NCI-H1105 (cell line): ENCODE measurements at places on chromosomes 1 and 21.
A peak's percentile ranks its signal among the peaks of the same experiment; 100 is the strongest.

DNA sequence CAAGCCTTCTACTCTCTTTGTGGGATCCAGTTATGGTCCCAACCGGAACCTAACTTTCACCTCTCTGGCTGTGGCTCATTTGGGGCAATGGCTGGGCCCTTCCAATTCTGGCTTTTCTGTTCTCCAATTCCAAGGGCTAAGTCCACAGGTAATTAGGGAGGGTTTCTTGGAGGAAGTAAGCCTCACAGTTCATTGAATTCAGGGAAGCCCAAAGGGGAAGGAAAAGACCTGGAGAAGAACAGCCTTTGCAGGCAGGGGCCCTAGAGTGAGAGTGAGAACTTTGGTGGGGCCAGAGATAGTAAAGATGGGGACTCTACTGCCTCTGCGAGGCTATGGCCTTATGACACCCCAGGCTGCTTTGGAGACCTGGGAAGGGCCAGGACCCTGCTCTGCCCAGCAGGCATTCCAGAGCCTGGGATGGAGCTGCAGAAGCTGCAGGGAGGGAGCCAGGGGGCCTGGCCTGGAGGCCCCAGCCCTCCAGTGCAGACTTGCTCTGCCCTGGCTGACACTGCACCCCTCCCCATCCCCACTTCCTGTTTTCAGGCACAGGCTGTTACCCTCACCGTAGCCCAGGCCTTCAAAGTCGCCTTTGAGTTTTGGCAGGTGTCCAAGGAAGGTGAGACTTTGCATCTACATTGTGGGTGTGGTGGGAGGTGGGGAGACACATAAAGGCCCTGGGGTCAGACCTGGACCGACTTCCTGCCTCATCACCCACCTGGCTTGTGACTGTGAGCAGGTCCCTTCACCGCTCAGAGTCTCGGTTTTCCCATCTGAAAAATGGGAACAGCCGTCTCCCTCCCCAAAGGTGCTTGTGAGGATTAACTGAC is 18.9 kb downstream of the LDLRAP1 start:
- no peak for DNase-seq

DNA sequence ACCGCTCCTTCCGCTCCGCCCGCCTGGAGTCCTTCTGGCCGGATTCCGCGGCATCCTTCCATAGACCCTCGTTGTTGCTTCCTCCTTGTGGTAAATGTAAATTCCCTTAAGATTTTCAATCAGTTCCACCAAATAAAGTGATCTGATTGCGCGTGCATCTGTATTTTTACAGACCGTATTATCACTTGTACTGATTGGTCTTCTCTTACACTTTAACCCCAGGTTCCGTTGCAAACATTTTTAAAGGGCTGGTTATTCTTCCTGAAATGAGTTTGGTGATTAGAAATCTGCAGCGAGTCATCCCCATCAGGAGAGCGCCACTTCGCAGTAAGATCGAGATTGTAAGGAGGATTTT is 483 bp downstream of the YBEY start:
- no peak for DNase-seq

- peak; percentile 18 for DNase-seq
These were observed 67.4 kb downstream of the ARHGEF10L start for GRCh38 chr1:17606826-17607440.

- DNase-seq = no peak
These were observed 7.5 kb downstream of the TAF1A start for GRCh38 chr1:222582099-222582774.

DNA sequence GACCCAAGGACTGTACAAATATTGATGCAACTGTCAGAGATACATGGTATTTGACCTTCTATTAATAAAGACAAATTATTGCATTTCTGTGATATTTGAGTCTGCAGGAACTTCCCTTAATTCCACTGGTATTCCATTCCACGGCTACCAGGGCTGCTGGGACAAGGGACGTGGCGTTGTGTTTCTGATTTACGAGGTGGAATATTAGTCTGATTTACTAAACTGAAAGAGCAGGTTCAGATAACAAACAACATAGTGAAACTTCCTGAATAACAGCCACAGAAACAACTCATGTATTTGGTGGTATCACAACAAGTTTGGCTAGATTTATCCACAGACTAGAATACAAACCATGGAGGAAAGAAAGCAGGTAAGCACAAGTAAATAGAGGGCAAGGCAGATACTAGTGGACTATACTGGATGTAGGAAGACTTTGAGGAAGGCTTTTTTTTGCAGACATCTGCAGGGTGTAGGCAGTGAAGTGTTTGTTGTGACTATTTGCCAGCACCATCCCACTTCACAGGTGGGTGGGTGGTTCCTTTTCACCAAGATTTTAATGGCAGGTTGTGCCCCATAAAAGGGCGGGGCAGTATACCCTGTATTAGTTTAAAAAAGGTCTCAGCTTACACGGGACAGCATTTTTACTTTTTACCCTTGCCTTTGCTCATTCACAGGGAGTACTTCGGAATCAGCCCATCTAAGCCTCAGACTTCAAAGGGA is 100.4 kb downstream of the FGGY start:
- DNase-seq = no peak

DNA sequence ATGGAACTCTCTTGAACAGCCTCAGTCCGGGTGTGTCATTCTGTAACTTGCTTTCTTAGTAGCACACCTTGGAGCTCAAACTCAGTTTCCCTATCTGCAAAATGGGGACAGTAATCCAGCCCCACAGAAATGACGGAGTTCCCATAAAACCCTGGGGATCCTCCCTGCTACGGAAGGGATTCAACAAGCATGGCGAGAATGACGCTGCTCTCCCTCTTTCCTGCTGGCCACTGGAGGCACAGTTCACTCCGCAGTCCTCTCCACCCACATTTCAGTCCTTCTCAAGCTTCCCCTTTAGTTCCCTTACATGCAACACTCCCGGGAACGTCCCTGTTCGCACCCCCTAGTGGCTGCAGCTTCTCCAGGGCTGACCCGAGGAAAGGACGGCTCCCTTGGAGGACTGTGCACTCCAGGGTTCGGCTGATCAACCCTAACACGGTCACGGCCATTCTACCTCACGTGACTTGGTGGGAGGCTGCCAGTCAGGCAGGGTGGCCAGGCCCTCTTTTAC is 20.6 kb downstream of the RUNX3 start:
- no peak for DNase-seq

DNA sequence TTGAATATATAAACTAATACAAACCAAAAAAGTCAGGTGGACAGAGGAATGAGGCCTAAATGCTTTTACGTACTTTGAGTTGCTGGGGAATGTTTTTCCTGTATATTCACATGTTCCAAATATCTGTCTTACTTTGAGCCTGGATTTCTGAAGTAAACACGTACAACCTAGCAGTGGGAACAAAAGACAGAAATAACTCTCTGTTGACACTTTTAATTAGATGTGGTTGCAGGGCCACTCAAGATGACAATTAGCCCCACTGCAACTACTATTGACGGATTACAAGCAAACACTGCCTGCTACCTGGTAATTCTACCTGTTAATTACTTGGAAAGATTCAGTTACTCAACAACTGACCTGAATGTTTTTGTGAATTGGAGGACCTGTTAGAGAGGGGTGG is 196.9 kb downstream of the TTLL7 start:
- peak; percentile 84 for DNase-seq

DNA sequence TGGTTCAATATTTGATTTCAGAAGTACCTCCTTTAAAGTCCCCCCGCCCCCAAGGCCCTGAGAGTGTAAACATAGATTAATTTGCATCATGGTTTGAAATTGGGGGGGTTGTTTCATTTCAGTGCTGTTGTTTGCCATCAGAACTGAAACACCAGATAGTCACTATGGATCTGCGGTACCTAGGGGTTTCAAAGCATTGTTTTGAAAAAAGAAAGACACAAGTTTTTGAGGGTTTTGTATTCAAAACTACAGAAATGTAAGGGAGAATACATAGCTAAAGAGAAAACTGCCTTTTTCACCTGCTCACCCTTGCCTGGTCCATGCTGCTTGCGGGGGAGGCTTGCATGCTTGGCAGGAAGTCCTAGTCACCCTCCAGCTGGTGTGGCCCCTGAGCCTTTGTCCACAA is 59.3 kb downstream of the ACP6 start:
- DNase-seq = no peak

GRCh38 chr1:185427264-185427663 is 110.2 kb upstream of the IVNS1ABP start:
- DNase-seq = no peak

DNA sequence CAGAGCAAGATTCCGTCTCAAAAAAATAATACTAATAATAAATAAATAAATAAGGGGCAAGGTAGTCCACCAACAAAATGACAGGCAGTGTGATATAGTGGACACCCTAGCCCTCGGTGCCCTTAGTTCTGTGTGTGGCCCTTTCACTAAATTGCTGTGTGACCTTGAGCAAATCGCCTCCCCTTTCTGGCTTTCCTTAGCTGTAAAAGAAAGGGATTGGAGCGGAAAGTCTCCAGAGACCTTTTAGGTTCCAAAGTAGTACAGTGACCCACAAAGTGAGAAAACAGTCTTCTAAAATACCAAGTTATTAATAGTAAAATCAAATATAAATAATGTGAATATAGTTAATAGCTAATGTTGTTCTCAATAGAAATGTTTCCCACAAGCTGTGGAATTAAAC is 7.6 kb downstream of the LMNA start:
- DNase-seq = no peak

- no peak for DNase-seq
These were observed 18.4 kb downstream of the CCT3 start for GRCh38 chr1:156319664-156320063.

DNA sequence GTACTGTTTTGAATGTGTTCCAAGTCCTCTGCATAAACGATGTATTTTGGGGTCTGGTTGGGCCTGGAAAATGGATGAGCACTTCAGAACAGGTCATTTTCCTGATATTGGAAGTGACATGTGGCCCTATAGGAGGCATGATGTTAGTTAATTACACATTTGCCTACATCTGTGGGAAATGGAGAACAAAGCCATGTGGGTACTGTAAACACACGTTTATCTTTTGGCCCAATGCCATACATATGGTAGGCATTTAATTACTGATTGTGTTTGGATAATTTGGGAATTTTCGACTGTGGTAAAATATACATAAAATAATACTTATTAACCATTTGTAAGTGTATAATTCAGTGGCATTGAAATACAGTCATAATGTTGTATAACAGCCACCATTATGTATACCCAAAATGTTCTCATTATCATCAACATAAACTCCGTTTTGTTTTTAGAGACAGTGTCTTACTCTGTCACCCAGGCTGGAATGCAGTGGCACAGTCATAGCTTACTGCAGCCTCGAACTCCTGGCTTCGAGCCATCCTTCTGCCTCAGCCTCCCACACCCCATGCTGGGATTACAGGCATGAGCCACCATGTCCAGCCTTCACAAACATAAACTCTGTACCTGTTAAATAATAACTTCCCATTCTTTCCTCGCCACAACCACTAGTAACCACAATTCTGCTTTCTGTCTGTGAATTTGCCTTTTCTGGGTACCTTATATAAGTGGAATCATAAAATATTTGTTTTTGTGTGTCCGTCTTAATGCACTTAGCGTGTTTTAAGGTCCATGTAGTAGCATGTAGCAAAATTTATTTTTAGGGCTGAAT is 11.9 kb upstream of the RNPEP start:
- DNase-seq = peak; percentile 42

DNA sequence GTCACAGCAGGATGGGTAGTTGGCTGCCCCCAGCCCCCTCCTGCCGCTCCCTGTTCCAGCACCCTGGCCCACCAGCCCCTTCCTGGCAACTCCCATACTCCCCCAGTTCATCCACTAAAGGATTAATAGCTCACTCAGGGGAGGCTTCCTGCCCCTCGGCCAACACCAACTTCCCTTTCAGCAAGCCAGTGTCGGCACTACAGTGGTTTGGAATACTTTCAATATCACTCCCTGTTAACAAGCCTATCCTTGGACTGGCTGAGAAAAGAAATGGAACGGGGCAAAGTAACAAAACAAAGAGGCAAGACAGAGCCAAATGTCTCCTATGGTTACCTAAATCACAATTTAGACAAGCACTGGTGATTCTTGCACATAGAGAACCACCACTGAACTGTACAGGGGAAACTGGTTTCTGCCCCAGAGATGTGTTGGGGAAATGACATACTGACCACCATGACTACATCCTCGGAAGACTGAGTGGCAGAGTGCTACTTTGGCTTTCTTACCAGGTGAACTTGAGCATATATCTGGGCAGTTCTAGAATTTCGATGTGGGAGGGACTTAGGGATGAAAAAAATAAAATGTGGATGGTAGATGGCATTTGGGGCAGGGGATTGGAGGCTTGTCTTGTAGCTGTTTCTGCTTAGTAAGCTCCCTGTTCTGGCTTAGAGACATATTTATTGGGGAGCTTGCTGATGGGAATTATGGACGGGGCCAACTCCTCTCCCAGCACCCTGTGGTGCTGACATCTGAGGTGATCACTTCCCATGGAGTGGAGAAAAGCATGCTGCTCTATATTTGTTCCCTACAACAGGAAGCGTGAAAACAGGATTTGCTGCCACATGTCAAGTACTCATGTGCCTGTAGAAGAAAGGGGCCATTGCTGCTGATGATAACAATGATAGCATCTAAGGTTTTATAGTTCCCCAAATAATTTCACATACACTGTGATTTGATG is 7.1 kb upstream of the CAPN2 start:
- no peak for DNase-seq

GRCh38 chr1:34460193-34460592 is 283.5 kb downstream of the C1orf94 start:
- DNase-seq = peak; percentile 40

- DNase-seq = no peak
These were observed 1.1 kb upstream of the RCSD1 start for GRCh38 chr1:167628741-167629515.

DNA sequence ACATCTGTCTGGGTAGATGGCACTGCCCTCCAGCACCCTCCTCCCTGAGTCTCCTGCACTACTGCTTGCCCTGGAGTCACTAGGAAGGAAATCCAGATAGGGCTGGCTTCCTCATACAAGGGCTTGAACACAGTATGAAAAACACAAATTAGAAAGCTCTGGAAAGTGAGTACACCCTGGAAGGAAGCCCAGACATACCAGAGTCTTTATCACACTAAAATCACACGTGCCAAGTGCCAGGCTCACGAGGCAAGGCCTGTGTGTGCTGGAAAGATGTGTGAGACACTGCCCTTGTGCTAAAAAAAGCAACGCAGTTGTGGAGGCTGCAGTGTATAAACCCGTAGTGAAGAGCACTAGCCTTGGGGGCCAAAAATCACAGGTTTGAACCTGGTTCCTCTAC is 28.3 kb upstream of the S100A7 start:
- no peak for DNase-seq

DNA sequence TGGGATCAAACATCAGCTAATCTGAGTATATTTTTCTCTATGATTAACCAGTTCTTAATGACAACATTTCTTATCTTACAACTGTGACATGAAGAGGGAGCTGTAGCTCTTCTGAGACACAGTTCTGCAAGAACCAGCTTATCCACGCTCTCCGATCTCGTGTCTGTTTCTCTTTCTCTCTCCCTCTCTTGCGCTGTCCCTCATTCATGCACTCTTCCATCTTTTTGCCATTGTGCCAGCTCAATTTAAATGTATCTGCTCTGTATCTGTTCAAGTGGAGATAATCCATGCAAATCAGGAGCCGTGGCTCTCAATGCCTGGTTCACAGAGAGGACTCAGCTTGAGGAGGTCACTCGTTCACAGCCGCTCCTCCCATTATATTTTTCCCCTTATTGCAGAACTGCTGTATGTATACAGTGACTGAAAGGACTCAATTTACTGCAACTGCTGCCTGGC is 494.7 kb upstream of the ADGRL2 start:
- DNase-seq = peak; percentile 70

- peak; percentile 29 for DNase-seq
These were observed 414 bp downstream of the GPR153 start for GRCh38 chr1:6260433-6260934.
